GM19239 (cell line): ENCODE measurements at places on chromosomes 2 and 18.
A peak's percentile ranks its signal among the peaks of the same experiment; 100 is the strongest.

GRCh38 chr18:20975077-20975476 lies 136.5 kb downstream of the ROCK1 start:
- no peak for DNase-seq

DNA sequence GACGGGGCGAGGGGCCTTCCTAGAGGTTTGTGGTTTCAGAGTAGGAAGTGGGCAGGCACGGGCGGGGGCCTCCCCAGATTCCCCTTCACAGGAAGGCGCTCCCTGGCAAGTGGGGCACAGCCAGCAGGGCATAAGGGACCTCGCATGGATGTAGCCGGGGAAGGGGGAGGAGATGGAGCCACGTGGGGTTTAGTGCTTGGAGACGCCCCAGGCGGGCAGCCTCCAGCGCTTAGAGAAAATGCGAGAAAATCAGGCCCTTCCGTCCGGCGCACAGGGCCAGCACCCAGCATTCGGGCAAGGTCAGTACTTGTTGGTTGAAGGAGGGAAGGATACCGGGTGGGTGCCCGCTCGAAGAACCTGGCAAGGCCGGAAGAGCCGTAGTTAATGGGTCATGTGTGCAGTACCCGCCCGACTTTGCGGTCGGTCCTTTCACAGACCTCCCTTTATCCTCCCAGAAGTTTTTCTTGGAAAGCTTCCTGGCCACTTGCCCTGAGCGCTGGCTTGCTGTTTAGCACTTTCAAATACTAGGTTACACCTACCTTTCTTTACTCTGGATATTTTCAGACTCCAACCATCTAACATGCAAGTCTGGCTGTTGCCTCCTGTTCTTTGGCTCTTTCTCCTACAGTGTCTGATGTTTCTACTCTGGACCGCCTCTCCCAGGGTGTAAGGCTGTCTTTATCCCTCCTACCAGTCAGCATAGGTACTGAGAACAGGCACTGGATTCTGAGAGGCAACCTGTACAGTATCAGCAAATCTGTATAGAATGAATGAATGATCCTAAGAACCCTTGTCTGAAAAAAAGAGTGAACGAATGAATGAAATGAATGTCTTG lies 78.1 kb downstream of the CIB4 start:
- no peak for DNase-seq

- DNase-seq = no peak
Observed at GRCh38 chr2:156649596-156649995, 213.4 kb downstream of the GPD2 start.

DNA sequence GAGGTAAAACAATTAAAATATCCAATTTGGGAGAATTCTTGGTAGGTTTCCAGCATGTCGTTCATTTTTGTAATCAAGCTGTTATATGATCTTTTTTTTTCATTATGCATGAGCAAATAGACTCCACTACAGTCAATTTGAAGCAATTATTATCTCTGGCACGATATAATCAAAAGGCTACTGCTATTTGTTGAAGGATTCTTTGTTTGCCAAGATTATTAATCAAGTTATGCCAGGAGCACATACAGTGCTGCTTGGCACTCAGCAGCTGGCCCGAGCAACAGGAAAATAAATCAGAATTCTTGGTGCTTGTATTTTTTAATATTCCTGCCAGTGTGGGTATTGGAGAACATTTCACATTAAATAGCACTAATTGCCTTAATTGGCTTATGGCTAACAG lies 279.5 kb downstream of the RND3 start:
- no peak for DNase-seq

DNA sequence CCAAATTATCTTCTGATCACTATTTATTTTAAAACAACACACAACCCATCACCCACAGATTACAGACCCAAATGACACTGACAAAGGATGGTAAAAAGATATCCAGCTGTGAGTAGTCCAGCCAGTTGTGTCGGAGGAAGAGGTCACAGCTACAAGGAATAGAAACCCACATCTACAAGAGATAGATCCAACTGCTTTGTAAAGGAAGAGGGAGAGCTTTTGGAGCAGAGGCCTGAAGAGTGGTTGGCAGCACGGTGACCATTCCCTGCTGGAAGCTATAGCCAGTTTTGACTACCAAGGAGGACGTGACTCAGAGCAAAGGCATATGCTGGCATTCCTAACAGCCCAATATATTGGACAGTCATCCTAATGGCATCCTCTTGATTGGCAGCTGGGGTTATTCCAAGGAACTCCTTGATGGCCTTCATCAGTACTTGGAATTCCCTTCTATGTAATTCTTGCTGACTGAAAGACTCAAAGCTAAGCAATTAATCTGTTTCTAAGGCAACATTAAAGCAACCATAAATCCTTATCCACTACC lies 17.1 kb downstream of the SLC8A1 start:
- DNase-seq = no peak

DNA sequence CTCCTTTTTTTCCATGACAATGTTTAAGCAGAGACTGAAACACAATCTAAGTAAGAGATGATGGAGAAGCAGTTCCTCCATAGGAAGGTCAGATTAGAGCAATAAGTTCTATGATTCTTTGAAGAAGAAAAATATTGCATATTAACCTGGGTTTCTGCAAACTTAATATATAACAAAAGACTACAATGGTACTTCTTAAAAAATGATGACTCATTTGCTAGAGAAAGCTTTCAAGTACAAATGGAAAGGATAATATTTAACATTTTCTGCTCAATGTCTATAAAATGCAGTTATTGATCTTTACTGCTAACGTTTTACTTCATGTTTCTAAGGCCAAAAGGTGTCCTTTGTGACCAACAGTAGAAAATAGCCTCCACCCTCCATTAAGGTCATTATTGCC lies 158.6 kb downstream of the DOCK10 start:
- DNase-seq = no peak

GRCh38 chr2:45793305-45793962 lies 142.0 kb downstream of the PRKCE start:
- DNase-seq = no peak

DNA sequence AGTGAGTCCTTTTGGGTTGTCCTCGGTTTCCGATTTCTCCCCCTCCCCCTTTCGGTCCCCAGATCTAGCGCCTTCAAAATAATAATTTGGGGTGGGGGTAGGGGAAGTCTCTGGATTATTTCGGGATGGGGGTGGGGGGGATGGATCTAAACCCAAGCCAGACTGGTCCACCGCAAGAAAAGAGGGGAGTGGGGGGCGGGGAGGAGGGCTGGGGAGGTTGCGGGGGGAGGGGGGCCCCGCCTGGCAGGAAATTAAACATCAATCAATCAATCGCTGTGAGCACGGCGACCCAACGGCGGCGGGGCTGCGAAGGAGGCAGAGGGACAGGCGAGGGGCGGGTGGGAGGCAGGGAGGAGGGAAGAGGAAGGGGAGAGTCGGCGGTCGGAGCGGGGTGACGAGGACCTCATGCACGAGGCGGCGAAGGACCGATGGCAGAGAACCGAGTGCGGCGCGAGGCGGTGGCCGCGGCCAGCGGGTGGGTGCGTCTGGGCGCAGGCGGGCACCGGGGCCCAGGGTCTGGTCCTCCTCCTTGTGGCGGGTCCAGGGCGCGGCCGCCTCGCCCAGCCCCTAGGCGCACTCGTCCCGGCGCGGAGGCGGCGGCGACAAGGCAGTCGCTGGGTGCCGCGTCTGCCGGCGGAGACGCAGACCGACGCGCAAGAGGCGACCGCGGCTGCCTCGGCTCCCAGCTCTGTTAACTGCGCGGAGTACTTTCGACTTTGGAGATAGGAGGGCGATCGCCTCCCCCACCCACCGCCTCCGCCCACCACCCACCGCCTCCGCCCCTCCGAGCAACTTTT lies 468 bp upstream of the SATB2 start:
- DNase-seq = no peak

DNA sequence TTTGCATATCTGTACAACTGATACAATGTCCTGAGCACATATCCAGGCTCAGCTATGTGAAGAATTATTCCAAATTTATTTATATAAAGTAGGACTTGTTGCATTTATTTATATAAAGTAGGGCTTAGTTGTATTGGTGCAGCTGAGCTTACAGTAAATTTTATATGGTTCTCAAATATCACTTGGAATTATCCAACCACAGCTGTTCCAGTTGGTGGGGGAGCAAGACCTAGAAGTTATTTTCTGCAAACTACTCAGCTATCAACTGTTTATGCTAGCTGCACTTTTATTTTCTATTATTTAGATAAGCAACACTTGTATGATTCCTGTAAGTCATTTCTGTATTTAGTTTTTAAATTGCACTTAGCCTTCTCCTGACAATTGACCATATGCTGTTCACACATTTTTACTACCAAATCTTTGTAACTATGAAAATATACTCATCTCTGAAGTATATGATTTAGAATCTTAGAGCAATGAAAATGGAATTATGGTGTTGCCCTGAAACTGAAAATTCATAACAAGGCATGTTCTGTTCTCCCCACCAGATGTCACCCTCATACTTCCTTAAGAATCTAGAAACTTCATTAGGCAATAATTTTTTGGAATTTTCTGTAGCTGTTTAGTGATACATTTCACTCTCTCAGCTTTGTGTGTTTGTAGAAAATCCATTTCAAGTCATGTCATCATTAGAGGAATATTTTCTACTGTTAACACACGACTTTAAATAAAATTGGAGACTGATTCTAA lies 157.0 kb upstream of the CBLN2 start:
- no peak for DNase-seq

DNA sequence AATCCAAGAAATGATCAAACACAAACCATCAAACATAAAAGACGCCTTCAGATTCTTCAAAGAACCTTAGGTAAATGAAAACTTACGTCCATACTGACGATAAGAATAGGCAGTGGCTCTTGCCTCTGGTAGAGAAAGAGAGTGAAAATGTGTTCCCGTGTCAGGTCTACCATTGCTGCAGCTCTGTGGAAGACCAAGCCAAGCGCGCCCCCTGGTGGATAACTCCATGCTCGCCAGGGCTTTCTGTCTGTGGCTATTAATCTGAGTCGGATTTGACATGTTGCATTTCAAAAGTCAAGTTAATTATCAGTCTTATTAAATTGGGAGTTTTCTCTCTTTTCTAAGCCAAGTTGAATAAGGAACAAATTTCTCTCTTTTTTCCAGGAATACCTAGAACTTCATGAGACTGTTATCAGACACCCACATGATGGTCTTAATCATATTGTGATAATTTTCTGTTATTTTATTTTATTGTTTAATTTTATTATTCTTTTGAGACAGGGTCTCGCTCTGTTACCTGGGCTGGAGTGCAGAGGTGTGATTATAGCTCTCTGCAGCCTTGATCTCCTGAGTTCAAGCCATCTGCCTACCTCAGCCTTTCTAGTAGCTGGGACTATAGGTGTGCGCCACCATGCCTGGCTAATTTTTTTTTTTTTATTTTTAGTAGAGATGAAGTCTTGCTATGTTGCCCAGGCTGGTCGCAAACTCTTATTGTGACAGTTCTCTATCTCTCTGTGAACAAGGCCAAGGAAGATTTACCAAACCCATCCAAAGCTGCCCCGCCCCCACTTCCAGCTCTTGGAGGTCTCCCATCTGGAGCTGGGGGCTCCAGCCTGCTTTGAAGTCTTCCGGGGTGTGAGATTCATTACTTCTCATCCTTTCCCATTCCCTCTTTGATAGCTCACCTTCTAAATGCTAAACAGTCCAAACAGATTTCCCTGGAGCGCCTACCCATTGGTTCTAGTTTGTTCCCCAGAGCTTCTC lies 15.8 kb upstream of the ZAP70 start:
- DNase-seq = peak; percentile 67
